ENCODE measurements at places on chromosomes 6 and 20. TPM values are rescaled to one million over a fixed set of nuclear protein-coding genes. Genes with fewer than 3 reads are reported as not detected.

DNA sequence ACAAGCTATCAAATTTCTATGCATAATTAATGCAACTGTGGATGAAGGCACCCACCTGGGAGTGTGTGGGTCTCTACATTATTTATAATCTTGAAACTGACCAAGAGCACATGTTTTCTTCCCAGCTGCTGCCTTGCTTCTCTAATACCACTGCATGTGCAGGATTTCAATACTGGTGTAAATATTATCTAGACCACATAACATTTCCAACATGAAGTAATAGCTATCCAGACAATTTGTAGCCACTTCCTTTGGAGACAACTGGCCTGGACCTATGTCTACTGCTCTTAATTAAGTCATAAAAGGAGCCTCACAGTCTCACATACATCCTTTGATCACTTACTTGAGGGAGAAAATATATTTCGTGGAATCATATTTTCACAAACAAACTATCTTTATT, 180.7 kb downstream of the HIVEP2 start:
- DNase-seq: no peak

EPPIN gene
- not detected for total RNA-seq

- no peak for DNase-seq
Observed at GRCh38 chr6:63816401-63816981, 180.9 kb downstream of the PHF3 start.

- DNase-seq: no peak
Observed at GRCh38 chr6:47700053-47700452, 1.7 kb downstream of the ADGRF4 start.

DNA sequence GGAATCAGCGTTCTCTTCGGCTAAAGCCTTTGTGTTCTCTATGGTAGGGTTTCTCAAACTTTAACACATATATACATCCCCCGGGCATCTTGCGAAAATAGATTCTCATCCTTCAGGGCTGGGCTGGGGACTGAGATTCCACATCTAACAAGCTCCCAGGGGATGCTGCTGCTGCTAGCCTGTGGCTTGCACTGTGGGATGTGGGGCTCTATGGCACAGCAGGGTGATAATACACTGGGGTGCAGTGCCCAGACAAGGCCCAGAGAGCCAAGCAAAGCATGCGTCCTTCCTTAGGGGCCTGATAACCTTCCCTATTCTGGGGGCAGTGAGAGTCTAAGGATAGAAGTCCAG, 102.0 kb downstream of the LAMP5 start:
- no peak for DNase-seq

GRCh38 chr6:24778121-24778520, 3.4 kb downstream of the GMNN start:
- no peak for DNase-seq

SYCP2L gene
- 0.13 TPM for total RNA-seq

HDGFL1 gene
- total RNA-seq: not detected

DNA sequence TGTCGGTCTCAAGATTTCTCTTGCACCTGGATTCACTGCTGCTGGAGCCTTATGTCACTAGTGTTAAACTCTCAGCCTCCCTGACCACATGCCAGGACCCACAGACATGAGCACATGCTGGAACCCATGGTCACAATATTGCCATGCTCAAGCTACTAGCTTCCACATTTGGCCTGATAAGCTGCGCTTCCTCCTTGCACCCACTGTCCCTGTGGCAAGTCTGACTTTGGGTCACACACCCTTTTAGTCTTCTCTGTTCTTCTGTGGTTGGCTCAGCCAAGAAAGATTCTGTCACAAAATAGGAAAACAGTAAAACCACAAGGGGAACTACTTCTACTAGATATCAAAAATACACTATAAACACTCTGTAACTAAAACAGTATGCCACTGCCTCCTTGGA, 68.9 kb upstream of the HDAC2 start:
- DNase-seq: no peak

DNA sequence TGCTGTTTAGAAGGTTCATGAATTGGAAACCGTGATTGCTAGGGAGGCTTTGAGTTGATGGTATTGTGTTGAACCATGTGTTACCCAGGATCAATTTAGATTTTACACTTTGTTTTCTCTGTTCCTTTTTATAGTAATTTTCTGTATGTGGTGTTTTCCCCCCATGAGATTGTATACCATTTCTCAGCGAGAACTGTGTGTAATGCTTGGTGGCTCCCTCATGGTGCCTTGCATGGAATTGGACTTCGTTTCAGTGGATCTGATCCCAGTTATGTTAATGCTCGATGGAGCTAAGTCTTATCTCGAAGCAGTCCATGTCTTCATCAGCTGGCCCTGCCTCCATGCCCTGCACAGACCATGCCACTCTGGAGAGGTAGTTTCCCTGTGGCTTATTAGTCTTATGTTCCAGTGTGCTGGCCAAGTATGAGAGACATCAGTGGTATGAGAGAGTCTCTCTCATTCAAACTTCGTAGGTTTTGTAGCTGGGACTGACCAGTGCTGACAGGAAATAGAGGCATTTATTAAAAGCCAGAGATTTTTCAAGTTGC, 18.7 kb downstream of the PTPN1 start:
- no peak for DNase-seq

HAO1 gene
- not detected for total RNA-seq

CLVS2 gene
- total RNA-seq: not detected

SIRPB1 gene
- 1.3 TPM for total RNA-seq

DNA sequence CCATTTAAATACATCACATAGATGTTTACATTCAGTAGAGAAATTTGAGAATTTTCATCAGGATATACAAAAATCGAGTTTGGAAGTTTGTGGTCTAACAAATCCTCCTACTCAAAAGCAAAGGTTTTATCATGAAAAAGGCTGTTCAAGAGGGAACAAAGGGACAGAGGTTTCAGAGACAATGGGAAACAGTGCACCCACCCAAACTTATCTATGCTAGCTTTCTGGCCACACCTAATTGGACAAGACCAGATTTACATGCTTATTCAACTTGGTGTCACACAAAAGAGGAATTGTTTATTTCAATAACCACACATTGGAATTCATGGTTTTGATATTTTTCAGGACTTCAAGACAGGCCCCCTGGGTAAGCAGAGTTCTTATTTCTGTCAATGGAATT, 28.4 kb upstream of the RSPO3 start:
- DNase-seq: no peak

MDFI gene
- not detected for total RNA-seq

GPRC6A gene
- total RNA-seq: not detected

GRCh38 chr20:59308493-59309201, 8.2 kb downstream of the EDN3 start:
- no peak for DNase-seq

LAMA2 gene
- total RNA-seq: 0.26 TPM

SCRT2 gene
- total RNA-seq: not detected

DNA sequence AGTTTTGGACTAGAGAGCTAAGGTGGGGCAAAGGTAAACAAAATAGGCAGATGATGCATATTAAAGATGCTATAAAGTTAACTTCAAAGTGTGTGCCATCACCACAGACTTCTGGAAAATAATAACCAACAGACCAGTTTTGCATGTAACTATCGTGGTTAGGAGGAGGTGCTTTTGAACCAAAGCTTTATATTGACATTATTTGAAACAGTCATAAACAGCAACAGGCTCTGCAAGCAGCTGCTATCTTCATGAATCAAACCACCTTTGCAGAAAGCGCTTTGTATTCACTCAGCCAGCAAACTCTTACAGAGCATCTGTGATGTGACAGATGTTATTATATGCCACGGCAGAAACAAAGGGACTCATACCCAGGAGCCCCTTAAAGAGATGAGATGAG, 81.9 kb downstream of the CRYBG1 start:
- DNase-seq: no peak

- no peak for DNase-seq
Observed at GRCh38 chr6:81832304-81832703, 79.8 kb upstream of the TENT5A start.

- DNase-seq: no peak
Observed at GRCh38 chr6:169558774-169559441, 142.9 kb downstream of the WDR27 start.

GINS1 gene
- 41.6 TPM for total RNA-seq

EMILIN3 gene
- not detected for total RNA-seq

PPP1R3D gene
- total RNA-seq: 6.7 TPM

DNA sequence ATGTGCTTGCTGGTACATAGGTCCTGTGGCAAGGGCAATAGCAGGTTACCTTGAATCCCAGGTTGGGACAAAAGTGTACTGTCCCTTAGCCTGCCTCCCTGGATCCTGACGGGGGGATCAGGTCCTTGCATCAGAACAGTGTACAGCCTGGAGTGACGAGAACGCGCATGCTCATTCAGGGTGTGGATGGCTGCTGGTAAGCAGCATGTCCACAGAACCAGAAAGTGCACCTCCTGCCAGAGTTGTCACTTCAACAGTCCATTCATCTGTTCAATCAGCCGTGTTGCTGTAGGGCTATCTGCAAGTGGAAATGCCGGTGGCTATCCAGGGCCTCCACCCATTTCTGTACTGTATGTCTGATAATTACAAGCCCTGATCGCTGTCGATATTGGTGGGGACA, 236.3 kb upstream of the SOX4 start:
- no peak for DNase-seq

- DNase-seq: no peak
Observed at GRCh38 chr6:24428615-24429014, 25.9 kb downstream of the MRS2 start.

DNA sequence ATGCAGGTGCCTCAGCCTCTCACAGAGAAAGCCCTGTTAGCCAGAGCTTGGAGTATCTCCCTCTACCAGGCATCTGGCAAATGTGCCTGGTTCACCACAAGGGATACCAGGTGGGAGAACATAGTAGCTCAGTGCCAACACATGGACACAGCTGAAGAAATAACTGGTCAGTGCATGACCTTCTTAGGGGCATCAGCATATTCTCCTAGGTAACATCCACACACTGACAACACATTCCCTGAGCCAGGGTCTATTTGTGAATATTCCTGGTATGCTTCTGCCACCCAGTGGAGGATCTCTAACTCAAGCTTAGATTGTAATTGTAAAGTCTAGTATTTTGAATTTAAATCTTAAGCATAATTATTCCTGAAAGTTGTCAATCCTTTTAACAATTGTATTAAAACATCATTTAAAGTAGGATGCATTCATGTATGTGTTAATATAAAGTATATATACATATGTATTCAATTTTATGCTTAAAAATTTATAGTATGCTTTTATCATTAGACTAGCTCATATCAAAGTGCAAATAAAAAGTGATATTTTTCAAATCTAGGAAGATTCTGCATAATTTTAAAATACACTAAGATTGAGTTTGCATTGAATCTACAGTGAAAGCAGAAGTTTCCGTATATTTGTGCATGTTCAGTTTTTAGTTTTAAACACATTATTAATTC, 45.3 kb upstream of the COL21A1 start:
- no peak for DNase-seq

DNA sequence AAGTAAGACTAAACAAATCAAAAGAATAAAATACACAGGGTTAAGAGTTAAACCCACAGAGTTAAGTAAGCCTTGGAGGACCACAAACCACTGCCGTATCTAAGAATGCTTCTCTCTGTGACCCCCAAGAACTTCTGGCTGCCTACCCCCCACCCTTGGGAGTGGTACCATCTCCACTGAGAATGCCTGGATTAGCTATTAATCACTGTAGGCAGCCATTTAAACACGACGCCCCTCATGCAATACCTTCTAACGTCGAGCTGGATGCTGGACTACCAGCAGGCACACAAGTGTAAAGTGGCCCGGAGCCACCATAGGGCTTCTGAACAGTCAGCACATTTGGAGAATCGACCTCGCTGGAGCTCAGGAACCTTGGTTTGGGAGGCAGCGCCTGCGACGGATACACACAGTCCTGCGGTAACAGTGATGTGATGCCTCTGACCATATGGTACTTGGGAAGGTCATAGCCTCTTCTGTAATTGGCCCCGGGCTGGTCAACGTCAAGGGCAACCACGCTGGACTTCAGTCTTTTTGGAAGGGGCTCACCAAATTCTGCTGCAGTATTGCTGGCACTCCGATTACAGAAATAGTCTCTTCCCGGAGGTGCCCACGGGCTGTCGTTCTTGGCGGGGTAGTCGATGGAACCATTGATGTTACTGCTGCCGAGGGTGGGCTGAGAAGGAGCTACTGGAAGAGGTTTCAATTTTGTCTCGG, 18.0 kb downstream of the ZNF217 start:
- no peak for DNase-seq

SIRT5 gene
- total RNA-seq: 12.1 TPM

- no peak for DNase-seq
Observed at GRCh38 chr6:129114636-129115391, 231.9 kb downstream of the LAMA2 start.

PDYN gene
- total RNA-seq: not detected

DNA sequence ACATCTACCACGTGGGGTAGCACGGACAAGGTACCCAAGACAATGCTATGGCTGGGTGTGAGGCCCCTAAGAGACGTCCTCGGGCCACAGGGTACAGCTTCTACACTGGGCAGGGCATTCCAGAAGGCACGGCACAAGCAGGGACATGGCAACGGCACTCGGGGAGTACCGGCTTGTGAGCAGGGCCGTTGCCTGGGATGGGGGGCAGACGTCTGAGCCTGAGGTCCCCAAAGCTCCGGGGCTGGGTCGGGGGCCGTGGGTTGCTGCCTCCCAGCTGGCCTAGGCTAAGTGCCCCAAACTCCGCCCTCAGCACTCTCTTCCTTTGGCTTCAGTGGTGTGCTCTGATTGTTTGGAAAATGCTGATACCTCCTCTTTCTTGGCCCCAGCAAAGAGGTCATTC, 110.6 kb downstream of the SULF2 start:
- no peak for DNase-seq

SLC25A27 gene
- total RNA-seq: not detected

DNA sequence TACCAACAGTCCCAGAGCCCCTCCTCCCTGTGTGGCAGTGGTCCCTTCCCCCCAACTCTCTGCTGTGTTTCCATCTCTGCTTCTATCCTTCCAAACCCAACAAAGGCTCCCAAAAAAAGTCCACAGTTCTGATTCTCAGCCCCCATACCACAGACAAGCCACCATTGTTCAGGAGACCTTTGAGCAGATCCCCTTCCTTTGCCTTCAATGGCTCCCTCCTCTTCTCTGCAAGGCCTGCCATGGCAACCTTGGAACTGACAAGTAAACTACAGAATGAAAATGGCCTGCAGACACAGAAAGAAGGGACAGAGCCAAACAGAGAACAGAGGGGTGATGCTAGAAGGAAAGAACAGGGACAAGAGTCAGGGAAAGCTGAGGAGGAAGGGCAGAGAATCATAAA, 23.2 kb downstream of the OR2H2 start:
- no peak for DNase-seq

- no peak for DNase-seq
Observed at GRCh38 chr6:120405947-120406346, 928.3 kb downstream of the TBC1D32 start.

DNA sequence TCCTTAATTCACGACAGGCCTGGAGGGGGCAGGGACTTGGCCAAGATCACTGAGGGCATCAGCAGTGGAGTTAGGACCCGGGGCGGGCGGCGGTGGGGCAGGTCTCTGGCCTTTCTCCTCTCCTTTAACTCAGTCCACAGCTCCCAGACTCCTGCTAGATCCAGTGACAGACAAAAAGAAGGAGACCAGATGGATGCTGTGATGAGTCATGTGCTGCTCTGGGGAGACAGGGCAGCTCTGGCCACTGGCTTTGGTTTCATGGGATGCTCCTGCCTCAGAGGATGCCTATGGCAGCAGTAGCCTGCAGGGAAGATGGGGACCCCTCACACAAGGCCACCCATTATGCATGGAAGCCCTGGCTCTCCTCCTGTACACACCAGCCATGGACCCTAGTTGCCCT, 20.5 kb downstream of the EPB41L1 start:
- no peak for DNase-seq

CFAP206 gene
- total RNA-seq: not detected

SNAI1 gene
- 0.47 TPM for total RNA-seq

- peak; percentile 54 for DNase-seq
Observed at GRCh38 chr6:136365776-136366354, 76.2 kb upstream of the BCLAF1 start.
